ENCODE measurements at places on chromosomes 4 and X.

- no peak for DNase-seq
Observed at GRCh38 chr4:139942241-139942640, 211.7 kb downstream of the MAML3 start.

DNA sequence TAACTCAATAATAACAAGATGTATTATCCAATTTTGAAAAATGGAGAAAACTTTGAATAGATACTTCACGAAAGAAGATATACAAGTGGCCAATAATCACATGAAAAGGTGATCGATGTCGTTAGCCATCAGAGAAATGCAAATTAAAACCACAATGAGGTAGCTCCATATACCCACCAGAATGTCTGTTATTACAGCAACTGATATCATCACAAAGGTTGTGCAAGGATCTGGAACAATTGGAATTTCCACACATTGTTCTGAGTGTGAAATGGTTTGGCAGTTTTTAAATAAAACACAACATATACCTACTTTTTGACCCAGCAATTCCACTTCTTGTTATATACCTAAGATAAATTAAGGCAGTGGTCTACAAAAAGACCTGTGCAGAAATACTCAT, 71.7 kb downstream of the IRS4 start:
- no peak for DNase-seq

- peak; percentile 14 for DNase-seq
Observed at GRCh38 chrX:42241421-42241820, 318.1 kb upstream of the CASK start.

DNA sequence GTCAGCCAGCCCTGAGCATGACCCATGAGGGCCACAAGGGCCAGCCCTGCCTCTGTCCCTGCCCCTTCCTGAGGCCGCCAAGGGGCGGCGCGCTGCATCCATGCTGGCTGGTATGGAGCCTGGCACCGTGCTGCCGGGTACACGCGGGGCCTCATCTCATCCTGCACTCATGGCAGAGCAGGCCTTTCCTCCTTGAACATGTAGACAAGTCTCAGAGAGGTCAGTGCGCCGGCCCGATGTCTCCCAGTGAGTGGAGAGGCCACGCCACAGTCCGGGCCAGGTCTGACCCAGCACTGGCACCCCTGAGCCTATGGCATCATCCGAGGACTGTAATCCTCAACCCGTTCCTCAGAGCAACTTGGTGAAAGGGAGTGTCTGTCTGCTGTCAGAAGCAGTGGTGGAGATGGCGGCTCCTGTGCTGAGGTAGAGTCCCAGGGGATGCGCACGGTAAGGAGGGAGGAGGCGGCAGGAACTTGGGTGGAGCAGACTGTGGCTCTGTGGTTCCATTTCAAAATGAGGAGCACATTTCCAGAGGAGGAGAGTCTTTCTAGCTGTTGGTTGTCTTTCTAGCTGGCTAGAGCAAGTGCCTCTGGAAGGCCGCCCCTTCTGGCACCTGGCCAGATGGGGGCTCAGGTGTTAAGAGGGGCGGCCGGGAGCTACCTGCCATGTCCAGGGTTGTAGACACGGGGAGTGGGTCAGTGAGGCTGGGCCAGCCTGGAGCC, 32.8 kb downstream of the TRMT44 start:
- no peak for DNase-seq

DNA sequence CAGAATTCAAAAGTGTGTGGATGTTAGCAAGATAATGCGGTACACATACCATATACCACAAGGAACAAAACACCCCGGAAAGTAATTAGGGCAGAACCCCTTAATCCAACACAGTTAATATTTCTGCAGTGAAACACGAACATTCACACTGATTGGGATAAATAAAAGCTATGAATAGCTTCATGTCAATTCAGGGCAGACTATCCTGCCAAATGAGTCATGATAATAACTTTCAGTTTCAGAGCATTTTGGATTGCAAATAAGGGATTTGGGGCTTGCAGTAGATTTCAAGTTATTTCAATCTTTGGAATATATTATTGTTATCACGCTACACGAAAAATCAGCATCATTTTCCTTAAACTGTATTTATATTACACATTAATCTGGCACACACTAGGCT, 24.3 kb downstream of the IRF2 start:
- DNase-seq = peak; percentile 71

- no peak for DNase-seq
Observed at GRCh38 chrX:136626891-136627290, 21.1 kb upstream of the CD40LG start.

DNA sequence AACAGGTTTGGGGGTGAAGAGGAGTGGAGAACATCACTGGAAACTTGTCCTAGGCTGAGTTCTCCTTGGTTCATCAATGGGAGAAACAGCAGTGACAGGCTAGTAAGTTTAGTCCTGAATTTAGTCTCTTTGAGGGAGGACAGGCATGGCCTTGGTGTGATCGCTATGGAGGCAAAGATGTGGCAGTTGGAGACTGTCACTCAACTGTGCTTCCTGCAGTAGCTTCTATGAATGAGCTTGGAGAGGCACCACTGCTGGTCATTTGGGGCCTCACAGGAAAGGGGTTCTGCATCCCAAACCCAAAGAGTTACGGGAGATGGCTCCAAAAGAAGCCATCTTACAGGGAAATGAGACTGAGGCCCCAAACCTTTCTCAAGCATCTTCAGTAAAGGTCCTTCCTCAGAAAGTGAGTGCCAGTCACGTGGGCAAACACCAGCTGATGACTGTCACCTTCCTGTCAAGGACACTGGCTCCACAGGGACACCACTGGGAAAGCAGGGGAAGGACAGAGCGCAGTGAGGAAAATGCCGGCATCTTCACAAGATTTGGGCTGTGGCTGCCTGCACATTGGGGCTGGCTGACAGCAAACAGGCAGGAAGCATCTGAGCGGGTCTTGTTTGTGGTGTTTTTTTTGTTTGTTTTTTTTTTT, 7.2 kb downstream of the MRFAP1 start:
- no peak for DNase-seq

DNA sequence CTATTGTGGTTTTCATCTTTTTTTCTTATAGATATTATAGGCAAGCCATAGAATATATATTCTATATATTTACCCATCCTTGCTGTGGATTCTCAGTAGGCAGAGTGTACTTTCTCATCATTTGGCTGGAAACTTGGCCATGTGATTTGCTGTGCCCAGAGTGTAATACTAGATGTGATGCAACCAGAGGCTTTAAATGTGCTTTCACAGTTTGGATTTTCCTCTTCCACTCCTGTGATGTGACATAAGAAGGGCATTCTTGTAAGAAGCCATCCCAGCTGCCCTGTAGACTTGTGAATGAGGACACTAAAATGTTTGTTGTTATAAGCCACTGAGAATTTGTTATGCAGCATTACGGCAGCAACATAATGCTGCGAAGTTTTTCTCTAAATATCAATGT, 10.4 kb upstream of the HPGDS start:
- DNase-seq = no peak

DNA sequence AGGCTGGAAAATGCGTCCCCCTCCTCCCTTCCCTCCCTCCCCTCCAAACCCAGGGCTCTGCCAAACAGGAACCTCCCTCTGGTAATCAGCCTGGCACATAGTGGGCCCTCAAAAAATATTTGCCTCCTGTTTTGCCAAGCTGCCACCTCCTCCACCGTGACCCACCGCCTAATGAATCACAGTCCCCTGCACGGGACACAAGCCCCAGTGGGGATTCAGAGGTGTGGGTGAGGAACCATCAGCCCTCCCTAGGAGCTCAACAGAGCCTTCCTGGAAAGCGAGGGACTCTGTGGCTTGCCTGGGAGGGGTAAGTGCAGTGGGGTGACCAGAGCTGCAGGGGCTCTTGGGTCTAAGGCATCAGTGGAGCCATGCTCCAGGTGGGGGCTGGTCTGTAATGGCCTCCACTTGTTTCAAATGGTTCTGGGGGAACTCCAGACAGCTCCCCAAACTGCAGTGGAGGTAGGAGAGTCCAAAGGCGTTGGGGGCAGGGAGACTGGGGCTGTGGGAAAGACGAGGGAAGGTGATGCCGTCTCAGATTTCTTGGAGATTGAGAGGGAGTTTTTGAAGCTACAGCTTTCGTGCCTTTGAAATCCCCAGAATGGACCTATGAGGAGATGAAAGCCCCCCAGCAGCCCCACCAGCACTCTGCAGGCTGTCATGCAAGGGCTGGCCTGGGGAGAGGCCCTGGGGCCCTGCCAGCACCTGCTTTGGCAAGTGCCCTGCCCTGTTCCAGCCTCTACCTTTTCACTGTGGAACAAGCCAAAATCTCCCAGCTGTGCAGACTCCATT, 1.0 kb upstream of the PPP2R2C start:
- DNase-seq = no peak

- no peak for DNase-seq
Observed at GRCh38 chr4:54707406-54707805, 49.6 kb downstream of the KIT start.

DNA sequence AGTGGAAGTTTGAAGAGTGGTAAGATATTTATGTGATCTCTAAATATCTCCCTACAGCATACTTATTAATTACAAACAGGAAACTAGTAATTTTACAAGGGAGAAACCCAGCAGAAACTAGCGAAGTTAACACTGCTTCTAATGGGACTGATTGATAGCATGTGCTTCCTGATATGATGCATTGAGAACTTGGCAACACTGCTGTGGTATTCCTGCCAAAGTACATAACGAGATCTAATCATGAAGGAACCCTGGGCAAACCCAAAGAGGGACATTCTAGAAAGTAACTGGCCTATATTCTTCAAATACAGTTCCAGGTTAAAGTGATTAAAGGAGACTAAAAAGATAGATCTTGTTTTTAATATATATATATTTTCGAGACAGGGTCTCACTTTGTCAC, 4.6 kb upstream of the GPR34 start:
- no peak for DNase-seq

DNA sequence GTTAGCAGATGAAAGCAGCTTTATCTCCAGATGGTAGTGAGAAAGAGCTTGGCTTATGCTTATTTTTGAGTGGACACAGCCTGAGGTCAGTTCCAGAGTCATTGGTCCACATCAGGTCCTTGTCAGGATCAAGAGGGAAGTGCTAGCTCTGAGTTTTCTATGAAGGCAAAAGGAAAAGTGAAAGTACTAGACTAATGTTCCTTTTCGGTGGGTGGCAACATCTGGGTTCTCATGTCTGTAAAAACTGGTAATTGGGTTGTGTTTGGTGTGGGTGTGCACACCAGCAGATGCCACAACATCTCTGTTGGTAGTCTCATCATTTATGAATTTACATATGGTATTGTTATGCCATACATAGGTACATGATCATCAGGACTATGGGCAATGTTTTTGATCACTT, 210.5 kb downstream of the PWWP3B start:
- no peak for DNase-seq

GRCh38 chr4:109912706-109913595, at the start of gene EGF:
EGF (plus strand) TSS chr4:109912883; CDS start chr4:109913336, 453 bp downstream.
- peak; percentile 35 for DNase-seq

- no peak for DNase-seq
Observed at GRCh38 chrX:40424259-40424658, 156.5 kb upstream of the ATP6AP2 start.

DNA sequence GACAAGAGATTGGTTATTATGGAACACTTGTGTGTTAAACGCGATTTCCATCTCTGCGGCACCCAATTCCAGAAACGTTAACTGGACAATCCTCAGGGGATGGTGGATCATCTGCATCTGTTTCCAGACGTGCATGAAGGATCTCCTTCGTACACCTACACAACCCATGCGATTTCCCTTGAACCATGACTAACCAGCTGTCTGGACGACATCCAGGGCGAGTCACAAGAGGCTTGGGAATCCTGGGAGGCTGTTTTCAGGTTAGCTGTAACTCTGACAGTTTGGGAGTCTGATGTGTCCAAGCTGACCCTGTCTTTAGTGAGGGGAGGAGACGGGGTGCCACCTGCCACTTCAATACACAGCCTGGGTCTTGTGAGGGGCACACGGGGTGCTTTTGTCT, 84.5 kb downstream of the GATB start:
- peak; percentile 72 for DNase-seq

GRCh38 chr4:80980239-80980638, 50.3 kb upstream of the BMP3 start:
- no peak for DNase-seq

DNA sequence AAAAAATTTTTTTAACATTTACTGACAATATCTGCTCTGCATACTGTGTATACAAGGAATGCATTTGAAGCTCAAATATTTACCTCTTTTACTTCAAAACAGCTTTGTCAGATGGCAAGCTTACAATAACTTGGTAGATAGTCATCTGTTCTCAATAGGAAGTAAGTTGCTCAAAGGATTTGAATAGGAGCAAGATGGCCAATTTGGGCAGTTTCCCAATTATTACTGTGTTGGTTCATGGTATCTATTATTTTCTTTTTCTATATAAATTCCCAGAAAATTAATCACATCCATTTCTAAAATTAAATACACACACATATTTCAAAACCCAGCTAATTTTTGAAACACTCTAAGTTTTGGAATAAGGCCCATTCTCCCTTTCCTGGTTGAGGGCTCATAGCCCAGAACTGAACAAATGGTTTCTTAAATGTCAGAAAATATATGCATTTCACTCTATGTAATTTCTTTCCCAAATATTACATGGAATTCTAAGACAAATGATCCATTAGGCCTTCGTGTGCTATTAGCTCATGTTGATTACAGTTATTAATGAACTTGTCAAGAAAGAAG, 60.2 kb upstream of the BLTP1 start:
- no peak for DNase-seq

- no peak for DNase-seq
Observed at GRCh38 chr4:152443859-152444258, 92.0 kb downstream of the FBXW7 start.

- DNase-seq = no peak
Observed at GRCh38 chrX:72545990-72546389, 26.7 kb downstream of the HDAC8 start.

DNA sequence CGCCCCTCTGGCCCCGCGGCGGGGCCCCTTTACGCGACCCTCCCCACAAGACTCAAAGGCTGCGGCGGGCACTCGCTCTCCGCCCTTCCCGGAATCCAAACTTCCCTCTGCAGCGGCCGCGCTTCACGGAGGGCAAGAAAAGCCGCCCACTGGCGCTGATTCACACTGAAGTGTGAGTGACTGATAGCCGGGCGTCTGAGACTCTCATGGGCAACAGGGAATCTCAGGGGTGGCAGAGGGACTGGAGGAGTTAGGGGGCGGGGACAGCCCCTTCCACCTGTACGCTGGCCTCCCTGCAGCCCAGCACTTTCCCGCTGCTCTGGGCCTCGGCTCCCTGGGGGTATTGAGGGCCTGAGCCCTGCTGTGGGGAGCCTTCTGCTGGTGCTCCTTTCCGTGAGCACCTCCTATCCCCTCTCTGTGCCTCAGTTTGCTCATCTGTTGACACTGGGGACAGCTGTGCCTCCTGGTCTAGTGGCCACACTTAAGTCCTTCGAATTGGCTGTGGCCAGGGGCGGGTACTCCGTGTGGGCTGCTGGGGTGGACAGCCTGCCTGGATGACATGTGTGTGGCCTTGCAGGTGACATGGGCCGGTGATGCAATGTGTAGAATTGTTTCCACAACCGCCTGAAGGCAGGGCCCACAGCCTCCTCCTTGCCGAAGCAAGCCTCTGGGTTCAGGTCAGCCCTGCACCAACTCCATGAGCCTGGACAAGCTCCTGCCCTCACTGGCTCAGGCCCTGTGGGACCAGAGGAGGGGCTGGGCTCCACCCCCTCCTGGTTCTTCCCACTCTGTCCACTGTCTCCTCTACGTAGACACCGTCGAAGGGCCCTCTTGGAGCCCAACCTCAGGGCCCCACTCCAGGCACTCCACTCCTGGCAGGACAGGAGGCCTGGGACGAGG, 951 bp downstream of the SH3BP2 start:
- DNase-seq = peak; percentile 60

GRCh38 chrX:140713174-140713539, 3.6 kb downstream of the LINC00632 start:
- DNase-seq = no peak

Measured in AG20443 (cell line).